ENCODE measurements at places on chromosomes 4 and X.

GRCh38 chr4:117324851-117325491 lies 239.6 kb upstream of the TRAM1L1 start:
- no peak for DNase-seq

GRCh38 chr4:127261476-127261875 lies 371.3 kb upstream of the INTU start:
- DNase-seq, result no peak

- no peak for DNase-seq
These were observed 292.2 kb downstream of the STPG2 start for GRCh38 chr4:97851115-97851514.

- no peak for DNase-seq
These were observed 8.6 kb downstream of the APEX2 start for GRCh38 chrX:55008571-55009358.

GRCh38 chr4:2449511-2450392 lies 19.2 kb upstream of the RNF4 start:
- no peak for DNase-seq

DNA sequence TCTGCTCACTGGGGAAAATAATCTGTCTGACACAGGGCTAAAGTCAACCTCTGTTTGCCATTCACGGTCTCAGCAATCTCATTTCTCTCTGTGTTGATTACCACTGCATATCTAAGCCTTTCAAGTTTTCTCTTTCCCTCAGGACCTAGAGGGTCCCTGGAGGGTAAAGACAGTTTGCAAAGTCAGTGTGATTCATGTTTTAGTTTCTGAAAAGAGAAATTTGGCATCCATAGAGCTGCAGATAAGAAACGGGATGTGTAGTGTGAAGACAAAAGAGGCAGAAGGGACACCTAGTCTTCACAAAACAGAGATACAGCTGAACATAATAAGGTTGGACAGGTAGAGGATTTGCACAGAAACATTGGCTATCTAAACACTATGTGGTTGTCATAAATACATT lies 34.5 kb upstream of the KDR start:
- DNase-seq, result no peak

GRCh38 chr4:53315300-53315699 lies 50.6 kb downstream of the SCFD2 start:
- DNase-seq, result no peak

GRCh38 chr4:38188631-38189101 lies 228.5 kb downstream of the PTTG2 start:
- DNase-seq, result no peak

DNA sequence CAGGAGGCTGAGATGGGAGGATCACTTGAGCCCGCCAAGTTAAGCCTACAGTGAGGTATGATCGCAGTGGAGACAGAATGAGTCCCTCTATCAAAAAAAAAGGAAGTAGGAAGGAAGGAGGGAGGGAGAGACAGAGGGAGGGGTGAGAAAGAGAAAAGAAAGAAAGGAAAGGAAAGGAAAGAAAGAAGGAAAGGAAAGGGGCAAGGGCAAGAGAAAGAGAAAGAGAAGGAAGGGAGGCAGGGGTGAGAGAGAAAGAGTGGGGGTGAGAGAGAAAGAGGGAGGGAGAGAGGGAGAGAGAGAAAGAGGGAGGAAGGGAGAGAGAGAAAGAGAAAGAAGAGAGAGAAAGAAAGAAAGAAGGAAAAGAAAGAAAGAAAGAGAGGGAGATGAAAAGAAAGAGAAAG lies 13.2 kb downstream of the ELF2 start:
- DNase-seq, result no peak

DNA sequence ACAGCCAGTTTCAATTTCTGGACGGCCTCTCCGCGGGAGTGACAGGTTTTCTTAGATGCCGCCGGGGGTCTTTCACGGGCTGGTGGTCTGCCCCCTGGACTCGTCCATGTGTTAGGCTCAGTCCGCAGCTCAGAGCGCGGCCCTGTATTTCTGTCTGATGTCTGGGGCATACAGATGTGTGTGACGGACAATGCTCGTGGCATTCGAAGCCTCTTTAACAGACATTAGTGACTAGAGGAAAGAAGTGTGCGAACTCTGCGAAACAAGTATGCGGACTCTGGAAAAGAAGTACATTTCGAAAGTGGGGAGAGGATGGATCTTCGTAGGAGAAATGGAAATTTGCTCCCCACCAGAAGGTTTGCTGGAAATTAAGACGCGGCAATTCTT lies 793 bp upstream of the DCUN1D4 start:
- DNase-seq, result no peak

GRCh38 chr4:119498527-119498926 lies 130.1 kb downstream of the PDE5A start:
- peak; percentile 52 for DNase-seq

DNA sequence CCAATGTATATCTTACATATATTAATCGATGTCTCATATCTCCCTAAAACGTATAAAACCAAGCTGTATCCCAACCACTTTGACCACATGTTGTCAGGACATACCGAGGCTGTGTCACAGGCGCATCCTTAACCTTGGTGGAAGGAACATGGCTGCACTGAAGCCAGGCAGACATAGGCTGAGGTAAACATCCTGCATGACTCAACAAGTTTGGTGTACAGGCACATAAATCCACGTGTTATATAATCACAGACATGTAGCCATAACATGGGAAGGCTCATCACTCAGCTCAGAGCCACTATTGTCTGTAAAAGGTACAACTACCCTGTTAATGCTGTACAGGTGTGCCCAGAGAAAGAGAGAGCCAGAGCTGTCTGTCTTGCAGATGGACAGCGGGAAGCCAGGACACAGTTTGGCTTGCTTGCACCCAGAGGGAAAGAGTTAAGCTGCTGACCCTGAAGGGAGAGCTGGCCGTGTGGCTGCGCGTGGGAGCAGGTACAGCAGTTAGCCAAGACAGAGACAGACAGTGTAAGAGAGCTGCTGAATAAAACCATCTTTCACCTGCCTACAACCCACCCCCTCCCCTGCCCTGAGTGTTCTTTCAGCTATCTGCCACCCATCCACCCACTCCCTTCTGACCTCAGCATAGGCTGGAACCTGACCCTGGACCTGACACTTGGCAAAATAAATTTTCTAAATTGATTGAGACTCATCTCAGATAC lies 22.3 kb upstream of the ZBTB33 start:
- no peak for DNase-seq

DNA sequence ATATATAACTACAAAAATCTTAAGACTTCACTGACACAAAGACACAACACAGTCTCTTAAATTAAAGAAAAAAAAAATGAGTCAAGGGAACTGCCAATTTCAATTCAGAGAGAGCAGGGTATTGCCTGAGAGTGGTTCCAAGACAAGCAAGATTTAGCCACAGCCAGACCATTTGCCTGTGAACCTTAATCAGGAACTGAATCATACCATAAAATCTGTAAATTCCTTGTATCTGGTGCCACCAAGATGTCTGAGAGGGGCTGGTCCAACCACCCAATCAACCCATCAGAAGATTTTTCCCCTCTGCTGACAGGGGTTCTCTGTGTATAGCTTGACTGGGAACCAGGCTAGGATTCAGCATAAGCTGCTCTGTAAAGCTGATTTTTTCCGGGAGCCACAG lies 159.2 kb downstream of the CPEB2 start:
- no peak for DNase-seq

- no peak for DNase-seq
These were observed 2.7 kb downstream of the RASL11B start for GRCh38 chr4:52864793-52865192.

DNA sequence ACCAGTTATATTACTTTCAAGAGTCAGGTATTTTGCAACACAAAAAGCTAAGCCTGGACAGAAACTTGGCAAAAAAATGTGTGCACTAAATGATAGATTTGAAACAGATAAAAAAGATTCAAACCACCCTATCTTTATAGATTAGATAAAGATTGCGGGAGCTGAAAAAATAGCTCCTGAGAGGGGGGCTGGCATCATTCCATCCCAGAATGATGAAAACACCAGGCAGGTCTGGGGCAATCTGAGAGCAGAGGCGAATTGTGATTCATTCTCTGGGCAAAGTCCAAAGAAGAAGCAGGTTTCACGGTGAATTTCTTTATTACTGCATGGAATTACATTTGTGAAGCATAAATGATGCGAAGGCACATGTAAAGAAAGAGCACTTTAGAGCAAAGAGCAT lies 168.5 kb upstream of the DMD start:
- no peak for DNase-seq

GRCh38 chr4:22313976-22314375 lies 201.9 kb downstream of the ADGRA3 start:
- DNase-seq, result no peak

GRCh38 chrX:153593811-153594500 lies 5.0 kb downstream of the CCNQ start:
- no peak for DNase-seq
